ENCODE measurements at places on chromosomes 1 and 21. TPM values are rescaled to one million over a fixed set of nuclear protein-coding genes. Genes with fewer than 3 reads are reported as not detected.

Gene OR2L5
- not detected for total RNA-seq

Gene PCBP3
- total RNA-seq: 0.86 TPM

Gene ZZZ3
- total RNA-seq: 54.0 TPM

Gene SH3BGRL3
- 399 TPM for total RNA-seq

Gene CHI3L2
- total RNA-seq: 2.6 TPM

Gene S100A12
- not detected for total RNA-seq

Gene SPATA1
- 0.71 TPM for total RNA-seq

Gene CYP4B1
- total RNA-seq: not detected

Gene NR1I3
- total RNA-seq: not detected

Gene CAPN8
- not detected for total RNA-seq

Gene ACOT7
- 97.9 TPM for total RNA-seq

Gene TTC39A
- total RNA-seq: not detected

Gene AVPR1B
- not detected for total RNA-seq

Gene DHRS3
- 134 TPM for total RNA-seq

Gene FBLIM1
- not detected for total RNA-seq

Gene PPFIA4
- total RNA-seq: 14.7 TPM

Gene OR2T12
- not detected for total RNA-seq

Gene SDHB
- 151 TPM for total RNA-seq

Gene MASP2
- total RNA-seq: 0.15 TPM

Gene COL16A1
- not detected for total RNA-seq

Gene CLEC20A
- total RNA-seq: not detected

Gene SLC25A33
- 12.9 TPM for total RNA-seq

Gene ARPC5
- total RNA-seq: 137 TPM

Gene B3GALT5
- total RNA-seq: not detected

Gene CFH
- 0.70 TPM for total RNA-seq

Gene MROH7
- not detected for total RNA-seq

Gene PRR9
- not detected for total RNA-seq

Gene CHD5
- total RNA-seq: 0.78 TPM

Gene SAMSN1
- 92.7 TPM for total RNA-seq

Gene RNU1-3
- total RNA-seq: 907 TPM

Gene FNDC5
- not detected for total RNA-seq

Gene S100A7A
- not detected for total RNA-seq

Gene IL19
- not detected for total RNA-seq

Gene CNST
- total RNA-seq: 26.6 TPM

Gene AADACL3
- total RNA-seq: not detected

Gene CFAP74
- not detected for total RNA-seq

Gene HCRTR1
- total RNA-seq: not detected

Gene HES3
- total RNA-seq: not detected

Gene SFPQ
- total RNA-seq: 356 TPM

Gene C8A
- total RNA-seq: not detected

Gene ST6GALNAC3
- total RNA-seq: 0.21 TPM

Gene VANGL1
- 2.8 TPM for total RNA-seq

Gene BATF3
- 146 TPM for total RNA-seq

Gene ANXA9
- 0.10 TPM for total RNA-seq

Gene PLD5
- not detected for total RNA-seq

Gene CC2D1B
- 37.2 TPM for total RNA-seq

Gene CBR3
- total RNA-seq: 7.5 TPM

Gene RGS18
- 0.55 TPM for total RNA-seq

All from activated CD8-positive, alpha-beta memory T cell treated with anti-CD3 and anti-CD28 coated beads for 36 hours (primary cell).